A549 treated with ZK216348 at 1 μM for 4 hours (cell line): ENCODE measurements at places on chromosomes 7 and 10. TPM values are rescaled to one million over a fixed set of nuclear protein-coding genes. Genes with fewer than 3 reads are reported as not detected.

The GIMAP8 gene
- total RNA-seq = 0.06 TPM in 1 of 5 replicates, not detected in the others

The AEBP1 gene
- total RNA-seq = 0.24 TPM in 1 of 5 replicates, not detected in the others

The ANKRD2 gene
- total RNA-seq = 3.9 to 6.4 TPM (median 5.4 TPM) in 5 replicates

The CYP3A4 gene
- total RNA-seq = not detected in 5 replicates

The PCDH15 gene
- total RNA-seq = not detected in 5 replicates

The C10orf67 gene
- 0.06 TPM in 1 of 5 replicates, not detected in the others for total RNA-seq

The PDLIM1 gene
- 169 to 189 TPM (median 185 TPM) in 5 replicates for total RNA-seq

The GUSB gene
- total RNA-seq = 28.1 to 36.2 TPM (median 31.9 TPM) in 5 replicates

The NXPH1 gene
- not detected in 5 replicates for total RNA-seq

The GARIN1A gene
- 0.52 to 1.2 TPM (median 0.75 TPM) in 5 replicates for total RNA-seq

The TMEM229A gene
- not detected in 5 replicates for total RNA-seq

The EVX1 gene
- total RNA-seq = 0.14 to 0.19 TPM (median 0.15 TPM) in 3 of 5 replicates, not detected in the others

The NPFFR1 gene
- total RNA-seq = not detected in 5 replicates

The RET gene
- total RNA-seq = 0.37 to 0.80 TPM (median 0.59 TPM) in 5 replicates

The ANKRD61 gene
- total RNA-seq = 0.22 to 0.92 TPM (median 0.70 TPM) in 5 replicates

The RHOBTB1 gene
- 8.8 to 12.8 TPM (median 9.4 TPM) in 5 replicates for total RNA-seq

The TMEM139 gene
- 0.48 to 1.5 TPM (median 1.0 TPM) in 5 replicates for total RNA-seq

The FOXI2 gene
- not detected in 5 replicates for total RNA-seq

The C7orf25 gene
- 1.2 to 2.6 TPM (median 2.4 TPM) in 5 replicates for total RNA-seq

The HHEX gene
- 12.8 to 15.5 TPM (median 14.1 TPM) in 5 replicates for total RNA-seq

The PKD2L1 gene
- 0.06 to 0.12 TPM in 2 of 5 replicates, not detected in the others for total RNA-seq

The NRG3 gene
- total RNA-seq = not detected in 5 replicates

The PRSS37 gene
- not detected in 5 replicates for total RNA-seq

The UNC5B gene
- total RNA-seq = 0.72 to 1.7 TPM (median 1.3 TPM) in 5 replicates

The TWIST1 gene
- 2.2 to 3.9 TPM (median 3.4 TPM) in 5 replicates for total RNA-seq

The HOXA13 gene
- total RNA-seq = 1.3 to 2.6 TPM (median 2.2 TPM) in 5 replicates

The NCAPG2 gene
- total RNA-seq = 29.5 to 39.9 TPM (median 38.4 TPM) in 5 replicates

The SCD gene
- total RNA-seq = 134 to 202 TPM (median 182 TPM) in 5 replicates

The RALA gene
- 29.9 to 51.8 TPM (median 34.2 TPM) in 5 replicates for total RNA-seq

The TRIM50 gene
- total RNA-seq = not detected in 5 replicates

The SLC16A12 gene
- 0.09 to 0.27 TPM (median 0.19 TPM) in 5 replicates for total RNA-seq

The FAM149B1 gene
- 6.5 to 8.3 TPM (median 7.1 TPM) in 5 replicates for total RNA-seq

The CD36 gene
- total RNA-seq = 0.14 to 0.19 TPM in 2 of 5 replicates, not detected in the others

The SPDYE9 gene
- total RNA-seq = not detected in 5 replicates

The PNLIPRP2 gene
- total RNA-seq = 0.12 TPM in 1 of 5 replicates, not detected in the others

The ANKRD1 gene
- total RNA-seq = 14.1 to 41.9 TPM (median 20.0 TPM) in 5 replicates

The SHTN1 gene
- 19.4 to 30.8 TPM (median 27.9 TPM) in 5 replicates for total RNA-seq

The WDFY4 gene
- total RNA-seq = not detected in 5 replicates

The PKD1L1 gene
- 0.02 to 1.0 TPM (median 0.28 TPM) in 4 of 5 replicates, not detected in the other for total RNA-seq

The HELLS gene
- 20.9 to 30.5 TPM (median 29.2 TPM) in 5 replicates for total RNA-seq
